ENCODE measurements at places on chromosomes 3 and 15. TPM values are rescaled to one million over a fixed set of nuclear protein-coding genes. Genes with fewer than 3 reads are reported as not detected.

DNA sequence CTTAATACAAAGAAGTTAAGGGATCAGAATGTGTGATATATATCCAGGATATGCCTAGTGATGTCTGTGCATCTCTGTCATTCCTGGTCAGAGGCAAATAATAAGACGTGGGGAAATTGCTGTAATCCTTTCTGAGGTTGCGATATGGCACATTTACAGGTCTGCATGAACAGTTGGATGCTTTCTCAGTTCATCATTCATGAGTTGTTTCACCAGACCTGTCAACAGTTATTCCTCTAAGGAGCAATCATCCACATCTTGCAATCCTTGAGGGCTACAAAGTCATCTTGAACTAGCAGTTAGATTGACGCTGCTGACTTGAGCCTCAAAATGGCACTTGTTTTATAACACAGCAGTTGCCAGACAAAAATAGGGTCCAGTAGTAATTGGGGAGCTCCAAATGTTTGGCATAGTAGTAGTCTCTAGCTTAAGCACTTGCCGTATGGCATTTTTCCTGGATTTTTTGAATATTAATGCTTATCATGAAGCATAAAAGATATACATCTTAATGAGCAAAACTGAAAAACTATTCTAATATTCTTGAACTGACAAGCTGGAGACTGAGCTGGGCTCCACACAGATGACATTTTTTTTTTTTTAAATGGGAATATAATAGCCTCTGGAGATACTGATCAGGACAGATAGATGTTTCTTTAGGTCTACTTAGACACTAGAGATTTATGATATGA lies 761.7 kb downstream of the VGLL3 start:
- H3K4me1 ChIP-seq, result peaks cover 9% of the 10 kb centered on the region
- no peak overlapping the region for H3K4me3 ChIP-seq
- H3K27ac ChIP-seq, result no peak overlapping the region
- H3K27me3 ChIP-seq, result no peaks in the 10 kb centered on the region
- H3K36me3 ChIP-seq, result no peaks in the 10 kb centered on the region
- no peak for DNase-seq

GRCh38 chr15:101239724-101240136 lies 12.1 kb downstream of the CHSY1 start:
- H3K4me3 ChIP-seq, result no peak overlapping the region
- no peak for DNase-seq
- peaks cover 50% of the 10 kb centered on the region for H3K36me3 ChIP-seq
- H3K27me3 ChIP-seq, result no peaks in the 10 kb centered on the region
- no peak overlapping the region for H3K27ac ChIP-seq
- H3K4me1 ChIP-seq, result peaks cover 35% of the 10 kb centered on the region

DNA sequence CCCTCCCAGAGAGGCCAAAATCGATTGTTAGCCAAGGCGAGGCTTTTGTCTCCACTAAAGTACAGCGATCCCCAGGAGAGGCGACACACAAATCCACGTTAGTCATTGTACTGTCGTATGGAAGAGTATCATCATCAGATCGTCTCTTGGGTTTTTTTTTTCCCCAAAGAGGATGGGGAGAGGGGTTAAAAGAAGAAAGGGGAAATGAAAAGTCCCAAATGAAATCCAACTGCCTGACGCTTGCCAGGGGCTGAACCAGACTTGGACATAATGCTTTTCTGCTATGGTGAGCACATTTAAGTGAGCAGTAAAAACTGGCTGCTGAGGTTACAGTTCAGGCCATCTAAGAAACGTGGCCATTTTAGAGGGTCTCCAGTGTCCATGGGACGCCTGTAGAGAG lies 37.9 kb upstream of the CTSH start:
- no peak for DNase-seq
- peaks cover 9% of the 10 kb centered on the region for H3K4me1 ChIP-seq
- H3K4me3 ChIP-seq, result no peak overlapping the region
- no peaks in the 10 kb centered on the region for H3K36me3 ChIP-seq
- H3K27me3 ChIP-seq, result no peaks in the 10 kb centered on the region

DNA sequence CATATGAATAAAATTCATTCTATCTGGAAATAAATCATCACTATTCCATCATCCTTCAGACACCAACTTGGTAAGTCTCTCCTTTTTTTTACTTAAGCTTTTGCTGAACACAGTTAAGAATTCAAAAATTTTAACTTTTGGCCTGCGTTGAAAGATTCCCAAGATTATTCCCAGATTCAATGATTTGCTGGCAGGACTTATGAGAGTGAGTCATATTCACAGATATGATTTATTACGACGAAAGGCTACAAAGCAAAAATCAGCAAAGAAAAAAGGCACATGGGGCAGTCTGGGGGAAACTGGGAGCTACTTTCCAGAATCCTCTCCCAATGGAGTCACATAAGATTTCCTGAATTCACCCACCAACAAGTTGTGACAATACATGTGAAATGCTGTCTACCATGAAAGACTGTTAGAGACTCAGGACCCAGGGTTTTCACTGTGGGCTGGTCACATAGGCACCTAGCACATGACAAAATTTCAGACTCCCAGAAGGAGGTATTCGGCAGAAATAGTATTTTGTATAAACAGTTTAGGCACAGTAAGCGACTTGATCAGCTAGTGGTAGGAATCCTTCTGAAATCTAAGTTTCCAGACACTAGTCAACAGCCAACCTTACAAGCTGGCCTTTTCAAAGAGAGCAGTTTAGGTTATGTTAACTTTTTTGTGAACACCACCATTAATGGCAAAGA lies 82.1 kb downstream of the DLG1 start:
- no peak for DNase-seq
- H3K27me3 ChIP-seq, result no peaks in the 10 kb centered on the region
- no peak overlapping the region for H3K4me3 ChIP-seq
- H3K36me3 ChIP-seq, result no peaks in the 10 kb centered on the region
- H3K4me1 ChIP-seq, result no peaks in the 10 kb centered on the region

- DNase-seq, result no peak
- no peaks in the 10 kb centered on the region for H3K36me3 ChIP-seq
- no peaks in the 10 kb centered on the region for H3K4me1 ChIP-seq
- H3K27me3 ChIP-seq, result no peaks in the 10 kb centered on the region
Measured at GRCh38 chr15:60255390-60255789, 142.4 kb downstream of the ANXA2 start.

DNA sequence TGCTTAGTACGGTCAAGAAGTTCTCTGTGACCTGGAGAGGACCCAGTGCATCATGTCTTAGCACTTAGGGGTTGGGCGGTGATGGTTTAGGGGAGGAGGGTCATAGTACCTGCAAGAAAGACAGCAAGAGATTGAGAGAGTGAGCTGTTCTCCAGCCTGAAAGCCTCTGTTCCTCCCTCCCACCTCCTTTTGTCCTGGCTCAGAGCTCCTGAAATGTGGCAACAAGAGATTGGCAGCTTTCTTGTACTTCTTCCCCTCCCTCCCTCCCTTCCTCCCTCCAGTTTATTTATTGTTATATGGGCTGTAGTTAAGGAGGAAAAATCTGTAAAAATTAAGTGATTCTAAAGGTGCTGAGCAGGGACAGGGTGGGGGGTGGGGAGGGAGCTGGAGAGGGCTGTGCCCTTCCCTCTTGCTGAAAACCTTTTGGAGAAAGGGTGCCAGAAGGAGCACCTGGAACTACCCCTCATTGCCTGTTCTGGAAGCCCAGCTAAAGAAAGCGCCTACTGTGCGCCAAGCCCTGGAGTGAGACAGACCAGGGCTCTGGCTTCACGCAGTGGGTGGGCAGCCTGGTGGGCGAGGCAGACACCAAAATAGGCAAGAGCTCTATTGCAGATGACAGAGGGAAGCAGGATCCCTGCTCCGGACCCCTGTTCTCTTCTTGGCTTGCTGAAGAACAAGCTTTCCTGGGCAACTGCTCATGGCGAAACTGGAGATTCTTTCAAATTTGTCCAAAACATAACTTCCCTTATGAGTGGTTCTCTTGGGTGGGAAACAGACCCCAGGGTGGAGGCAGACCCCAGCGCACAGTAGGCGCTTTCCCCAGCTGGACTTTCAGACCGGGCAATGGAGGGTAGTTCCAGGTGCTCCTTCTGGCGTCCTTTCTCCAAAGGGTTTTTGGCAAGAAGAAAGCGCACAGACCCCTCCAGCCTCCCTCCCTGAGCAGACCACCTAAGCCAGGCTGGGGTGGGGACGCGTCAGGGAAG lies 35.6 kb downstream of the LINGO1 start:
- no peak overlapping the region for H3K27ac ChIP-seq
- no peaks in the 10 kb centered on the region for H3K27me3 ChIP-seq
- no peaks in the 10 kb centered on the region for H3K36me3 ChIP-seq
- no peak for DNase-seq
- H3K4me1 ChIP-seq, result no peaks in the 10 kb centered on the region

DNA sequence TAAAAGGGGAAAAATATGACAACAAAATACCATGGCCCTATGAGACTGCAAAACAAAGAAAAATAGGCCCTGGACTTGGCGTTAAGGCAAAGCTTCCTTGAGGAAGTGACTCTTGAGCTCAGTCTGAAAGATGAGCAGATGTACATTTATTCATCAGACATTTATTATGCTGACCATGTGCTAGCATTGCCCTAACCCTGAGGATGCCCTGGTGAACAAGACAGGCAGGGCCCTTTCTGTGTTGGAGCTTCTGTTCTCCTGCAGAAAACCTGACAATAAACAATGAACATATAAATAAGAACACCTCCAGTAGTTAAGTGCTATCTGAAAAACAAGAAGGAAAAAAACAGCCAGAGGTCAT lies 12.4 kb downstream of the TF start:
- H3K27me3 ChIP-seq, result 0 out of 2 replicates have a peak, but pooled peaks cover 3% of the 10 kb centered on the region
- H3K27ac ChIP-seq, result no peak overlapping the region
- no peak for DNase-seq
- H3K36me3 ChIP-seq, result no peaks in the 10 kb centered on the region
- H3K4me3 ChIP-seq, result no peak overlapping the region

Gene ZNF385D
- total RNA-seq, result 0.20 TPM

- peaks cover 11% of the 10 kb centered on the region for H3K4me1 ChIP-seq
- no peak overlapping the region for H3K4me3 ChIP-seq
- DNase-seq, result no peak
- no peaks in the 10 kb centered on the region for H3K27me3 ChIP-seq
Measured at GRCh38 chr3:150259526-150260397, 148.3 kb upstream of the TSC22D2 start.

GRCh38 chr3:109118584-109118983 lies 650 bp upstream of the MORC1 start:
- H3K4me1 ChIP-seq, result no peaks in the 10 kb centered on the region
- H3K4me3 ChIP-seq, result no peak overlapping the region
- H3K36me3 ChIP-seq, result no peaks in the 10 kb centered on the region

Gene CCDC191
- not detected for total RNA-seq

Gene MKRN3
- total RNA-seq, result 4.9 TPM

Gene PPARG
- 0.08 TPM for total RNA-seq

DNA sequence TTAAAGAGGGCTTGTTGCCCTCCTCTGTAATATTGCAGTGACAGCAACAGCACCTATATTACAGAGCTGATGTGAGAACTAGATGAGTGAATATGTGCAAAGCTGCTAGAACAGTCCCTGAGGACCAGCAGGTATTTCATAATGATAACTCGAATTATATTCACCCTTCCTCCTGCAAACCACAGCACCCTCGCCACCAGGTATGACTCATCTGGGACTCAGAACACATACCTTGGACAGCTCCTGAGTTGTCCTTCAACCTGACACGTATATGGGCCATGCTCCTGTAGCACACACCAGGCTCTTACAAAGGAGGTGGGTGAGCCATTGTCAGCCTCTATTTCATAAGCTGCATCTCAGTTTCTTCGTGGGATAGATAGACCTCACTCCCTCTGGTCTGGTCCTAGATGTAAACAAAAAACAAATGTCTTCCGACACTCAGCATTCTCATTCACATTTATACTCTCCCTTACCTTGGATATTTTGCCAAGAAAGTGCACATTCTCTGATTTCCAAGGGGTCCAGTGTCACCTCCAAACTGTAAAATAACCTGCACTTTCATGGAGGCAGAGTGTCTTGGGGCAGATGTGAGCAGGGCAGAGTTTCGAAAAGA lies 124.5 kb downstream of the TLE3 start:
- no peaks in the 10 kb centered on the region for H3K27me3 ChIP-seq
- no peaks in the 10 kb centered on the region for H3K36me3 ChIP-seq
- H3K4me1 ChIP-seq, result peaks cover 10% of the 10 kb centered on the region
- peak; percentile 72 for DNase-seq
- H3K4me3 ChIP-seq, result no peak overlapping the region

Gene CPLX3
- total RNA-seq, result not detected

- no peaks in the 10 kb centered on the region for H3K27me3 ChIP-seq
- H3K4me3 ChIP-seq, result no peak overlapping the region
- H3K36me3 ChIP-seq, result no peaks in the 10 kb centered on the region
- no peak for DNase-seq
- peaks cover 27% of the 10 kb centered on the region for H3K4me1 ChIP-seq
Measured at GRCh38 chr3:171375666-171376595, 84.3 kb downstream of the TNIK start.

Gene ADCY5
- total RNA-seq, result 0.63 TPM

DNA sequence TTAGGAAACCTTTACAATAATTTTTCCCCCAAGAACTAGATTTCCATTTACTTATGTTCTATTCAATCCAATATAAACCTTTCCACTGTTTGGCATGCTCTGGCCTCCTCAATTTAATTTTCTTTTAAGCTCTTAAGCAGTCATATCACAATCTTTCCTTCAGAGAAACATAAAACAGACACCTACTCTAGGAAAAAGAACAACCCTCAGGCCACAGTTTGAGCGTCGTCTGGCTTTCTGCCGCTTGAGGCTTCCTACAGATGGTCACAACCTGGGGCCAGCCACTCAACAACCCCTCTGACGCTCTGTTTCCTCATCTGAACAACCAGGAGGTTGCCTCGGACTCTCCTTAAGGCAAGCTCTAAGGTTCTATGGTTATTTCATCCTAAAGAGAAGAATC lies 143.3 kb downstream of the ADAMTS17 start:
- no peak for DNase-seq
- no peak overlapping the region for H3K27ac ChIP-seq
- H3K36me3 ChIP-seq, result no peaks in the 10 kb centered on the region
- H3K27me3 ChIP-seq, result no peaks in the 10 kb centered on the region
- H3K4me3 ChIP-seq, result no peak overlapping the region
- H3K4me1 ChIP-seq, result no peaks in the 10 kb centered on the region

DNA sequence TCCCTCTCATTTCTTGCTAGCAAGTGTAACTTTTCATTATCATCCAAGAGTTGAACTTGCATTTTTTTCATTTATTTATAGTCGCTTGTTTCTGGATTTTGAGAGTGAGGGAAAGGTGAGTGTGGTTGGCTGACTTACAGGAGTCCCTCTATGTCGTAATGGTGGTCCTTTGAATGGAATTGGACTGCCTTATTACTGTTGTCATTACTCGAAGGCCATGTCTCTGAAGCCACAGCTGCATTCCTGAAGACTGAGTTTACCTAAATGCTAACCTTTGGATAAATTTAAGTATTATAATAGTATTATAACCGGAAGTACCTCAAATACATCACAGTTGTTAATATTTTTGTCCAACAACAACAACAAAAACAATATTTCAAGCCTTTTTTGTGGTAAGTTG lies 488.9 kb downstream of the GABRG3 start:
- H3K27ac ChIP-seq, result no peak overlapping the region
- H3K4me3 ChIP-seq, result no peak overlapping the region
- H3K4me1 ChIP-seq, result no peaks in the 10 kb centered on the region
- H3K27me3 ChIP-seq, result no peaks in the 10 kb centered on the region
- H3K36me3 ChIP-seq, result no peaks in the 10 kb centered on the region
- DNase-seq, result no peak

Gene COX5A
- 212 TPM for total RNA-seq

- DNase-seq, result peak; percentile 97
- H3K36me3 ChIP-seq, result peaks cover 14% of the 10 kb centered on the region
- H3K27me3 ChIP-seq, result no peaks in the 10 kb centered on the region
- H3K27ac ChIP-seq, result peak overlapping the region; percentile 96
Measured at GRCh38 chr15:64865998-64866520, 24.3 kb downstream of the PLEKHO2 start.

All from SJCRH30 (cell line).